Renal cortical epithelial cell (primary cell): ENCODE measurements at places on chromosomes 1 and 21. TPM values are rescaled to one million over a fixed set of nuclear protein-coding genes. Genes with fewer than 3 reads are reported as not detected.

Gene DLGAP3
- 0.05 TPM in 1 of 2 replicates, not detected in the other for total RNA-seq

Gene CLEC20A
- total RNA-seq: not detected in 2 replicates

GRCh38 chr1:23343221-23344110 lies 618 bp downstream of the HNRNPR start:
- peak; percentile 73 for DNase-seq

DNA sequence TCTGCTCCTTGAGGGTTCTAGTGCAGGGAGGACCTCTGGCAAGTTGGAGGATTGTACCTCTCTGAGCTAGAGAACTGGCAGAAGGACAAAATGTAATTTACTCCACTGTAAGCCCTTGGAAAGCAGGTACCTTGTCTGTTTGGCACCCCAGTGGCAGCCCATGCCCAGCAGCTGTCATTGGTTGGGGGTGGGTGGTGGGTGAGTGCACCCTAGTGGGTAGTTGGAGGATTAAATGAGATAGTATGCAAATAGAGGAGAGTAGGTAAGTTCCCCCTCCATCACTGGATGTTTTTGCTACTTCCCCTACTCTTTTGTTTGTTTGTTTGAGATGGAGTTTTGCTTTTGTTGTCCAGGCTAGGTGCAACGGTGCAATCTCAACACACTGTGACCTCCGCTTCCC lies 69.8 kb downstream of the RYR2 start:
- DNase-seq: no peak

DNA sequence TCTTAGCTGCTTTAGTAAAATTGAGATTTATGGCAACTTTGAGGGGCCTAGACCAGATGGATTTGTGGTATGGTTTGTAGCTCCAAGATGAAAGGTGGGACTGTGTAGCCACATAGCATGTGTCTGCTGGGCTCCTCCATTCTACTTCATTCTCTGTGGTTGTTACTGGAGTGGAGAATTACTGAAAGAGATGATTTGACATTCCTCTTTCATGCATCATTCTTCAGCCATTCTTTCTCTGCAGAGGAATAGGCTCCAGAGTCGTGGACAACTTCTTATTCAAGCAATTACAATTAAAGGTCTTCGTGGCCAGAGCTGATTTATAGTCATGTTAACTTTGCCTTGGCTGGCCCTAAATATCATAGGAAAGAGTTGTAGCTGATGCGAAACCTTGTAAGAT lies 328.9 kb downstream of the PAPPA2 start:
- peak; percentile 82 for DNase-seq

Gene TMPRSS15
- not detected in 2 replicates for total RNA-seq

DNA sequence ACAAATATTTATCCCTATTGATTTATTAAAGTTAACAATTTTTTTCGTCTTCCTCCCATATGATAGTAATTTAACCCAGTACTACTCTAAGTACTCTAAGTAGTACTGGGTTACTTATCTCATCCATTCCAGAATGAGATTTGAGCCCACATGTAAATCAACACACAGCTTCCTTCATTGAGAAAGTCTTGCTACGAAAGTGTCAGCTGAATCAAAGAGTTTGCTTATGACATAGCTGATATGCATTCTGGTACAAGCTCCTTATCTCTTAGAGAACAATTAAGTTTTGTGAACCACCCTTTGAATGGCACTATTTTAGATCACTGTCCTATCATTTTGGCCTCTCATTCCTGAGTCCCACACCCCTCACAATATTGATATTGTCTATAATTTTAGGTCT lies 2.4 kb upstream of the SLC44A3 start:
- DNase-seq: no peak

GRCh38 chr1:119027759-119028158 lies 39.6 kb upstream of the TBX15 start:
- no peak for DNase-seq

- DNase-seq: no peak
Measured at GRCh38 chr1:244862354-244862698, 2.0 kb downstream of the HNRNPU start.

GRCh38 chr1:170150921-170151320 lies 5.2 kb downstream of the NTMT2 start:
- no peak for DNase-seq

Gene AZIN2
- 3.5 and 5.1 TPM in 2 replicates for total RNA-seq

Gene CNR2
- total RNA-seq: not detected in 2 replicates

DNA sequence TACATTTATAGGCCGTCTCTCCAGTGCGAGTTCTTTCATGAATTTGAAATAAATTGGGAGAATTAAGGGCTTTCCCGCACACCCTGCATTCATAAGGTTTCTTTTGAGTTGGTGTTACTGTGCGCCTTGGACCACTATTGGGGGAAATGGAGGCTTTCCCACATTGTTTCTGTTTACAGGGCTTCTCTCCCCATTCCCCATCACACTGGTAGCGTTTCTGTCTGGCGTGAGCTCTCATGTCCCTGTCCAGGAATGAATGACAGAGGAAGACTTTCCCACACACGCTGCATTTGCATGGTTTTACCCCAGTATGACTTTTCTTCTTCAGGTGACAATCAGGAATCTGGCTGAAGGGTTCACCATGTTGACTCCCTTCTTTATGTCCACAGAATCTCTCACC lies 65.0 kb downstream of the UCHL5 start:
- no peak for DNase-seq

- DNase-seq: peak; percentile 84
Measured at GRCh38 chr1:185559684-185560331, 174.4 kb upstream of the HMCN1 start.

DNA sequence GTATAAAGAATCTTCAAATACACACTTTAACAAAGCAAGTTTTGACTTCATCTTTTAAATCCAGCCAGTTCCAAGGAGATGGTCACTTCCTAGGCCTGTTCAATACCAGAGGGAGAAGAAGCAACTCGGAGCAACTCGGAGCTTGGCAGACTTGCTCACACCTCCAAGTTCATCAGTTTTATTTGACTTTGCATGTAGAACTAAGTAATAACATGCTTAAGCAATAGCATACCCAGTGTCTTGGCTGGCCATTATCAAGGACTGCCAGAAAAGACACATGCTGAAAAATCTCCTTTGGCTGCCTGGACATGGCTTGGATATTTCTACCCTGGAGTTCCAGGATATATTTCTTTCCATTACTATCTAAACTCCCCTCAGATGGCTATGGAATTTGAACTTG lies 52.6 kb downstream of the GNG12 start:
- no peak for DNase-seq

Gene ALX3
- not detected in 2 replicates for total RNA-seq

GRCh38 chr1:219049501-219049900 lies 124.2 kb upstream of the LYPLAL1 start:
- DNase-seq: no peak

DNA sequence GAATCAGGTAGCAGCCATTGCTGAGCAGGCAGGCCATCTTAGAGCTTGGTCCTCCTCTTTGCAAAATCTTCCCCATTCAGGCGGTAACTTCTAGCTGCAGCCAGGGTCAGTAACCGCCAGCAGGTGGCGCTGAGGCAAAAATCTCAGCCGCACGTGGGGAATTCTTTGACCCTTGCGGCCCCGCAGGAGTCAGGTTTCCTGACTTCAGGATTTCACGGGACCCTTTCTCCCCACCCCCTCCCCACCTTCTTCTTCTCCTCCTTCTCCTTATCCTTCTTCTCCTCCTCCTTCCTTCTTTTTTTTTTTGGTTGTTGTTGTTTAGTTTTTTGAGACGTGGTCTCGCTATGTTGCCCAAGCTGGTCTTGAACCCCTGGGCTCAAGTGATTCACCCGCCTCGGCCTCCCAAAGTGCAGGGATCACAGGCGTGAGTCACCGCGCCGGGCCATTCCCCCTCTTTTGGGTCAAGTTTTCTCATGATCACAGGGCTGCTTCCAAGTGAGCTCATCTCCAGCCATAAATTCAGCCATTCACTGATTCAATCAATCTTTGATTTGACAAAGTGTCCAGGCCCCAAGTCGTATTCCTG lies 33.4 kb upstream of the TENT5B start:
- peak; percentile 62 for DNase-seq

GRCh38 chr1:183528577-183528976 lies 56.3 kb downstream of the SMG7 start:
- no peak for DNase-seq

DNA sequence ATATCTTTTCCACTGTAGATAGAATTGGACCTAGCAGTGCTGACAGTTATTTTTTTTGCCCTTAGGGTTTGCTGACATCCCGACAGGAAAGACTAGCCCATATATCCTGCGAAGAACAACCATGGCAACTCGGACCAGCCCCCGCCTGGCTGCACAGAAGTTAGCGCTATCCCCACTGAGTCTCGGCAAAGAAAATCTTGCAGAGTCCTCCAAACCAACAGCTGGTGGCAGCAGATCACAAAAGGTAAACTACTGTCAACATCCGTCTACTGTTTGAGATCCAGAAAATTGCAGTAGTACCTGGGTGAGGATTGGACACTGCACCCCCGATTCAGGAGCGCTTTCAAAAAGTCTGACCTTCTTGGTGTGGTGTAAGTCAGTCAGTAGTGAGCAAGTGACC lies 55.8 kb downstream of the CENPF start:
- DNase-seq: peak; percentile 46

Gene SSR2
- 366 and 540 TPM in 2 replicates for total RNA-seq

DNA sequence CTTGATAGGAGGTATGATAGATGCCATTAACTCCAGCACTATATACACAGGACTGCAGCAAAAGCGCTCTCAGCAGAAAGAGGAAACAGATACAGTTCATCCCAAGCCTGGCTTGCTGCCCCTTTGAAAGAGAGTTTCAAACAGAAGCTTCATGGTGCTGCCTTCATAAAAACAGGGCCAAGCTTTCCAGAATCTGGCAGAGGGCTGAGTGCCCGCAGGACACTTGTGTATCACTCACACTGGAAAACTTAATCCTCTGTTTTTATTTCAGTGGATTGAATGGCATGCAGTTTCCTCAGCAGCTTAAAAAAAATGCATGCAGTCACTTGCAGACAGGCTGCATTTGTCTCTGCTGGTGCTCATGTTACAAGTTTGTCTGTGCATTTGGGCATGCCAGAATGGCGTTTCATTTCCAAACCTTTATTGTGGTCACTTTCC lies 40.4 kb downstream of the KCNJ15 start:
- no peak for DNase-seq

GRCh38 chr1:15282038-15282437 lies 35.0 kb downstream of the FHAD1 start:
- no peak for DNase-seq

DNA sequence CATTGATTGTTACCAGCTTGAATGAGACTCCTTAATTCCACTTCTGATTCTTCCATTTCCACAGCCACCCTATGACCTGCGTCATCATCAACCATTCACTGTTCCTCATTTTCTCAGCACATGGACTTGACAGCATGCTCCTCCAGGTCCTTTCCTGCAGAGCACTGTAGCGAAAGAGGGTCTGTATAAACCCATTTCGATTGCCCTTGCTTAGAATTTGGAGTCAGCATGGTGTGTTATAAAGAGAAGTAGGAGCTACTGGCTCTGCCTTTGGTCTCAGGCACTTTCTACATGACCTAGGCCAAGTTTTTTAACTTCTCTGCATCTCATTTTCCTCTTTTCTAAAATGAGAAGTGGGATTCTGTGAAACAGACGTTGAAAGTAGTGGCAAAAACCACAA lies 133.8 kb downstream of the AK5 start:
- DNase-seq: no peak

- DNase-seq: no peak
Measured at GRCh38 chr1:101323535-101323934, 86.7 kb downstream of the S1PR1 start.

DNA sequence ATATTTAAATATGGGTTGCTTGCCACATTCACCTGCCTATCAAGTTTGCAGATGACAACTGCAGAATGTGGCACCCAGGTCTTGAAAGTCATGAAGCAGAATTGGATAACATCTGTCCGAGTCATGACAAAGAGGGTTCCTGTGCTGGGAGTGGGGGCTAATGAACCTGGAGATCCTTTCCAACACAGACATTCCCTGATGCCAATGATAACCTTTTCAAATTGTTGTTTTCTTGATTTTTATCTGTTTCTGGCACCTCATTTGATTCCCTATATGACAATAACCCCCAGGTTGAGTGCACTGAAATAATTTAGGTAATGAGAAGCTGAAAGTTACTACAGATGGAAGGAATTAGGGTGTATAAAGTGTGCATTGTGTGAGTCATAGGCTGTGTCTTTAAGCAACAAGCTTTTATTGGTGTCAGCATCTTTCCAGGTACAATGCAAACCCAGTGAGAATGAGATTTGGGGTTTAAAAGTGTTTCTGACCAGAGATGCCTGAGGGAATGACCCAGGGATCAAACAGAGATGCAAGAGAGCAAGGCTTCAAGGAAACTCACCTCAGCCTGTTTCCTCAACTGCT lies 32.0 kb upstream of the IL10 start:
- DNase-seq: no peak

Gene AKT3
- total RNA-seq: 32.3 and 53.2 TPM in 2 replicates

Gene TLCD4
- total RNA-seq: 9.5 and 16.7 TPM in 2 replicates

DNA sequence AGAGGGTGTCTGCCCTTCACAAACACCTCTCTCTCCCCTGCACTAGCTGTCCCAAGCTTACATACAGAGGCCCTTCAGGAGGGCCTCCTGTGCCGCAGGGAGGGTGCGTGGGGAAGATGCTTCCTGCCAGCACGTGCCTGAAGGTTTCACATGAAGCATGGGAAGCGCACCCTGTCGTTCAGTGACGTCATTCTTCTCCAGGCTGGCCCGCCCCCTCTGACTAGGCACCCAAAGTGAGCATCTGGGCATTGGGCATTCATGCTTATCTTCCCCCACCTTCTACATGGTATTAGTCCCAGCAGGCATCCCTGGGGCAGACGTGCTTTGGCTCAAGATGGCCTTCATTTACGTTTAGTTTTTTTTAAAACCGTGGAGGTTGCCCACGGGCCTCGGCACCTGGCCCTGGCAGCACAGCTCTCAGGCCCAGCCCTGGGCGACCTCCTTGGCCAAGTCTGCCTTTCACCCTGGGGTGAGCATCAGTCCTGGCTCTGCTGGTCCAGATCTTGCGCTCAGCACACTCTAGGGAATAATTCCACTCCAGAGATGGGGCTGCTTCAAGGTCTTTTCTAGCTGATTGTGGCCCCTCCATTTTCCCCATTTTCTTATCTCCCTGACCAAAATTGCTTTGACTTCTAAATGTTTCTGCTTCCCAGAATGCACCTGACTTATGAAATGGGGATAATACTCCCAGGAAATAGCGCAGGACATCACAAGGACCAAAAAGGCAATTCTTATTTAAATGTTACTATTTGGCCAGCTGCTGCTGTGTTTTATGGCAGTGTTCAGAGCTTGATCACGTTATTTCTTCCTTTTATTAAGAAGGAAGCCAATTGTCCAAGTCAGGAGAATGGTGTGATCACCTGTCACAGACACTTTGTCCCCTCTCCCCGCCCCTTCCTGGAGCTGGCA lies 6.1 kb downstream of the NPPA start:
- DNase-seq: no peak
